ENCODE measurements at places on chromosomes 12 and 14.

DNA sequence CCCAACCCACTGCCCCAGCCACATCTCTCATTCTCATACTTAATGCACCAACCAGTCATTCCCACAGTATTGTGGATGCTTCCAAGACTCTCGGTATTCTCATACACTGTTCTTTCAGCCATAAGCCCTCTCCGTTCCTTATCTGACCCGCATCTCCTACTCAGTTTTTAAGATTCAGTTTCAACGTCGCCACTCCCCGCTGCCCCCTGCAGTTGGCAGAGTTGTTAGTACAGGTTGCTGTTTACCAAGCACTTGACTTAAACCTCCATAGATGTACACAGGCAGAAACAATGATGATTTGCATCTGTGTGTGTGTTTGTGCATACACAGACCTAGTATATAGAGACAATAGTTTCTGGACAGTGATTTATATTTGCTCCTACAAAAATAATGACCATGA, 40.2 kb downstream of the PAH start:
- peak; percentile 11 for DNase-seq

- DNase-seq = no peak
These were observed 27.7 kb downstream of the KRT18 start for GRCh38 chr12:52976574-52977071.

DNA sequence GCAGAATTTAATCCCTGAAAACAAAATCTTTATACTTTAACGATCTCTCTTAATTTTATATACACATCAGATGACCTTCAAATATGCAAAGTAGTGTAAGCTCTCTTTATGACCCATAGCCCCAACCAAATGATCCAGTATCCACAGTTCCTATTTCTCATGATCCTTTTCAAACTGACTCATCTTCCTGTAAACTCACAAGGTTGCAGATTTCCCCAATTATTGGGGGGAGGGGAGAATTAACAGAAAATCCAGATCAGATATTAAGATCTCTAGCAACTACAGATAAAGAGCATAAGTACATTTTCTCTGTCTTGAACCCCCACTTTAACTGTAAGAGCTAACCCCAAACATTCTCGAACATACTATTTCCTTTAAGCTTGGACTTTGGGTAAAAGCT, 12.5 kb downstream of the GNS start:
- no peak for DNase-seq

DNA sequence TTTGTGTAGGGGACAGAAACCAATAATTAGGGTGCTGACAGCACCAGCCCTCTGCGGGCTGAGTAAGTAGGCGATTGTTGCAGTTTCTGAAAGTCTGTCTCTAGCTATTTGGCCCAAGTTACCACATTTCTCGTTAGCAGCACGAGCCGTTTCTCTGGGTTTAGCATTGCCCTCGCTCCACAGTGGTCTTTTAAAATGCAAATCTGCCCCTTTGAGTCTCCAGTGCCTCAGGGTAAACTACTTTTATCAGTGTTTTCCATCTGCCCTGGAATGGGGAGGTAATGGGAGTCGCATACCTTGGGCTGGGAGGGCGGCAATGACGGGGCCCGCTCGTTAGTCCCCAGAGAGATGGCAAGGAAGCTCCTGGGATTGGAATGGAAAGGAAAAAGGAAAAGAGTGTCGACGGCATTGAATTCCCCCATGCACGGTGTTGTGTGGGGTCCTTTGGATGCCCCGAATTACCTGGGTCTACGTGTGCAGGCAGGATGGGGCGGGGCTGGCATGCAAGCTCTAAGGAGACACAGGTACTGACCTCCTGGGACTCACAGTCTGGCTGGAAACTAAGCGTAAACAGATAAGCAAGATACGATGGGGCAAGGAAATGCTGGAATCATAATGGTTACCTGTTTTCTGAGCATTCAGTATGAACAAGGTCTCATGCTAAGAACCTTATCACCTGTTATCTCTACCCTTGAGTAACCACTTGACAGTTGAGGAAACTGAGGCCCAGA, 131.8 kb upstream of the MAP1LC3B2 start:
- DNase-seq = no peak

DNA sequence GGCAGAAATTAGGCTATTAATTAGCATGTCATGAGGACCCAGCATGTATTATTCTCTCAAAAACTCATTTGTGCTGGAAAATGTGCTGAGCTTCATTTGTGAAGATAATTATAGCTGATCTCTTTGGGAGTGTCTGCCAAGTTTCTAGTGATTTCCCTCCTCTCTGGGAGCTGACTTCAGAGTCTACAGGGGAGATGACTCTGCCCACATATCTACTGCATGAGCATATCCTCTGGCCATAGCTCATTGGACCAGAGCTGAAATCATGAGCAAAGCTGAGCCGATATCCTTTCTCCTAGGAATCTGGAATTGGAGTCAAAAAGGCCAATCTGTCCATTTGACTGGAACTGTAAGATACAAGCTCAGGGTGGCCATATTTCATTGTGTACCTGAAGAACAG, 5.9 kb downstream of the CCDC198 start:
- no peak for DNase-seq
